ENCODE measurements at places on chromosomes 4 and X.
A peak's percentile ranks its signal among the peaks of the same experiment; 100 is the strongest.

DNA sequence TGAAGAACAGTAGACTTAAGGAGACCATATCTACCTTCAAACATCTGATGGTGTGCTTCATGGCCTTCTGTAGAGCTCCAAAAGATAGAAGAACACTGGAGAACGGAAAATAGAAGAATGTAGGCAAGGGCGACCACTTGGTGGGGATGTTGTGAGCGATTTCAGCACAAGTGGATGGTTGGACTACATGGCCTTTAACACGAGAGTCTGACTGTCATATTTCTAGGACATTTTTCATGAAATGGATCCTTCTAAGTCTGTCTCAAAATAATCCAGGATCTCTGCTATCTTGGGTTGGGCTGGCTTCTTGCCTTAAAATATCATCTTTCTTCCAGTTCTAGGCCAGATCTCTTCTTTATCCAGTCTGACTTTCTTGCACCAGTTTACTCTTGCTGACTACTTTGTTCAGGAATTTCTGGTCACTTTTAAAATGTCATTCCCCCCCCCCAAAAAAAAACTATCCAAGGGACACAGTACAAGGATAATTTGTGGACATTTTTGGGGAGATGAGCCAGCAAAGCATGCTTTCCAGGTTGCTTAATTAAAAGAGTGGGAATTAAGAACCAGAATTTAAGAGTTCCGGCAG lies 1.2 kb upstream of the MID1IP1 start:
- DNase-seq: peak; percentile 42

- DNase-seq: peak; percentile 13
Measured at GRCh38 chr4:25811374-25811690, 51.5 kb downstream of the SEL1L3 start.

GRCh38 chr4:3317656-3318211 lies 24.9 kb downstream of the RGS12 start:
- no peak for DNase-seq

DNA sequence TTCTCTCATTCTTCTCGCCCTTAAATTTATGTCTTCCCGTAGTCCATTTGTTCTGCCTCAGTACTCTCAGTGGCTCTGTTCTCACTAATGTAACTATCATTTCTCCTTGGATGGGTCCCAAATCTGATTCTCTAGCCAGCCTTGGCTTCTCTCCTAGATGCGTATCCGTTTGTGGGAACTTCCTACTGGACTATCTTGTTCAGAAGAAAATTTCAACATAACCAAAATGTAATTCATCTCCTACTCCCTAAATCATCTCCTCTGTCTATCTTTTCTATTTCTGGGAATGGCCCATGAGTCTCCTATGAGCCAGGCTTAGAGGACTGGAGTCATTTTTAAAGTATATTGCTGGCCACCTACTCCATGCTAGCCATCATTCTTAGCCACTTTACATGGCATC lies 4.4 kb upstream of the C4orf36 start:
- DNase-seq: no peak

- no peak for DNase-seq
Measured at GRCh38 chr4:187183346-187183745, 459.7 kb upstream of the FAT1 start.

DNA sequence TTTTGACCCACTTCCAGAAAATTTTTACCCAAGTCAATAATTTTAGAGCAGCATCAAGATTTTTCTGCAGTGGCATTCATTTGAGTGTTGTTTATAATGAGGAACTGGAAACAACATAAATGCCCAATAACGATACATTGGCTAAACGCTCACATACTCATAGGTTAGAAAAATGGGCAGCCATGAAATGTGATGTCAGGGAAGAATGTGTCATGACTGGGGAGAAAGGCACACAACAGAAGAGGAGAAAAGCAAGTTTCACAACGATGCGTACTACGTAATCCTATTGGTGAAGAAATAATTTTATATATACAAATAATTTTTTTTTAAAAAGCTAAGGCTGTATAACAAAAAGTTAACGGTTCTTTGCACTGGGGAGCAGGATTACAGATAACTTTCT lies 33.6 kb upstream of the MAP3K15 start:
- DNase-seq: no peak

DNA sequence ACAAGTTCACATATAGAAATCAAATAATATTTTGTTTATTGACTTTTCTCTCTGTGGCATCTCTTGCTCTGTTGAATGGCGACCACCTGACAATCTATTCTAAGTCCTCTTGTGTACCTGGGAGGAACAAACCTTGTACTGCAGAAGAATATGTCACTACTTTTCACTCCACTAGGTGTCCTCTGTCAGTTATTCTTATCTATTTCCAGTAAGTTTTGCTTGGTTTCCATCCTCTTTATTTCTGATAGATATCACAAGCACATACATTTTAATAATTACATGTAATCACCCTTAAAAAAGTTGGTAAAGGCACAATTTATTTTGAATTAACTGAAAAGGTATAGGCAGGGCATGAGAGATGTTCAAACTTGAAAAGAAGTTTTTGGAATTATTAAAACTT lies 238.4 kb downstream of the SNCA start:
- no peak for DNase-seq

DNA sequence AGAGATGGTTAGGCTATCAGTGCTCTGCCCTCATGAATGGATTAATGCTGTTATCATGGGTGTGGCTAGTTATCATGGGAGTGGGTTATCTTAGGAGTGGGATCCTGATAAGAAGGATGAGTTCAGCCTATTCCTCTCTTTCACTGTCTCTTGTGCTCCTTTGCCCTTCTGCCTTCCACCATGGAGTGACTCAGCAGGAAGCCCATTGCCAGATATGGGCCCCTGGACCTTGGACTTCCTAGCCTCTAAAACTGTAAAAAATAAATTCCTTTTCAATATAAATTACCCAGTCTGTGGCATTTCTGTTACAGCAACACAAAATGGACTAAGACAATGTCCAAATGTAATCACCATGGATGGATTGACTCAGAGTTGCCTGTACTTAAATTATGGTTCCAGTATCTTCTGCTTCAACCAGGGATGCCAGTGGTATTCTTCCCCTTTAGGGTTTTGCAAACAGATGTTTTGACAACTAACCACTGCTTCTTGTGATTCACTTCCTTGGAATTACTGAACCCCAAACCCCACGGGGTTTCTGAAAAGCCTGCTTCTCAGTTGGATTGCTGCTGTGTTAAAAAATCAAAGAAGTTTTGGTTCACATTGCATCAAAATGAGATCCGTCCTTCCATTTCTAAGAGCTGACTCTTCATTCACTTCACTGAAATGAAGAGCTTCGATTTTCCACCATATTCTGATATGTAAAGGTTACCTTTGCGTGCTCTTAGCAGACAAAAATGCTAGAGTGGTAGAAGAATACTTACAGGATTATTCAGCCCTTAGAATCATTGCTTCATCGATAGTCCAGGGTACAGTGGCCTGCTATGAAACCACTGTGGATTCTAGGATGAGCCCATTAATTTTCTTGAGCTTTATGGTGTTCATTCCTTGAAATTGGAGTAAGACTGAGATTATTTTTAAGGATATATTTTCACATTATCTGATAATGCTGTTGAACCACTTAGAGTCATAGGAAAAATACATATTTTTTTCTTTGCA lies 107.7 kb downstream of the FRMPD4 start:
- DNase-seq: no peak

DNA sequence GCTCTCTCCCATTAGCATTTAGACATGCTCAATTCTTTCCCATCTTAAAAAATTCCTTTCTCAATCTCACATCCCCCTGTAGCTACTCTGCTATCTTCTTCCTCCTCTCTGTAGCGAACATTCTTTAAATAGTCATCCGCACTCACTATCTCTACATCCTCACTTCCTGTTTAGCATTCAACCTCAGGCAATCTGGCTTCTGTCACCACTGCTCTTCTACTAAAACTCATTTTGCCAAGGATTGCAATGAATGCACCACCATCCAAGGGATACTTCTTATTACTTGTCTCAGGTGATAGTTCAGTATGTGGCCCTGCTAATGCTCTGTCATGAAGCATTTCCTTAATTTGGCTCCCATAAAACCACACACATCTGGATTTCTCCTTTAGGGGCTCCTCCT lies 10.9 kb upstream of the TET2 start:
- no peak for DNase-seq

DNA sequence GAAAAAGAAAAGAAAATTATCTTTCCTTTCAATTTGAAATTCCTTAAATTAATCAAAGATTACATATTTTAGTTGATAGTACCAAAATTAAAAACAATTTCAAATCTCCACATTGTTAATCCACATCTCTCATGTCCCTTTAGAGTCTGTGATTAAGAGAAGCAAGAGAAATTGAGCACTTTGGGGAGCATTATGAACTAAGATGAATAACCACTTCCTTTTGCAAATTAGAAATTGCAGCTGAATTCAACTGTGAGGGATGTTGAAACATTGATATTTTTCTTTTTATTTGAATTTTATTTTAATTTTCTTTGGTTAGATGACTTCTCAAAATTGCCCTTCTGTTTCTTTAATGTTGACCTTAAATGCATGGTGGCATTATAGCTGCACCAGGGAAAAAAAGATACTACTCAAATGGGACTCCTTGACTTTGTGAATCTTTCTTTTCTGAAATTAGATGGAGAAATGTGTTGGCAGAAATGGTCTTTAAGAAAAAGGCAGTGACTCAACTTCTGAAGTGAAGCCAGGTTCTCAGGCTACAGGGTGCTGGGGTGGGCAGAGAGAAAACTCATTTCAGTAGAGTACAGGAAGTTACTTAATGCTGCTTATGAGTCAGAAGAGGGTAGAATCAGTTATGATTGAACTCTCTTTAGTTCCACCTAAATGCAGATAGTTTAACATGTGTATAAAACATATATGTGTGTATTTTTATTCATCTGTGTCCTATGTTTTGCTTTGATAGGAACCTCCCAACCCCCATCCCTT lies 92.0 kb upstream of the TNIP3 start:
- no peak for DNase-seq

DNA sequence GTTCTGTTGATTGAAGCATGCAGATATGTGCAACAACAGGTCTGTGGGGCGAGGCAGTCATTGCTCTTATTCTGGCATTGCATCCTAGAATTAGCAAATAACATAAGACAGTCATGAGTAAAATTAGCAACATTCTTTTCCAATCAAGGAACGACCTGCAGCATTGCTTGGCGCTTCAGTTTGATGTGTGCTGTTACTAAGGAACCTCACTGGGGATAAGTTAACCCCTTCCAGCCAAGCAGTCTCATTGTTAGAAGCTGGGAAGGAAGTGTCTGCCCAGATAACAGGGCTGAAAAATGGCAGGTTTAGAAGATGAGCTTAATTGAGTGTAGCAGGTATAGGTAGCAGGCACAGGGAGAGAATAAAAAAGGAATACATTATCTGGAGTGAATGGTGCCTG lies 55.4 kb downstream of the RBM46 start:
- DNase-seq: no peak

DNA sequence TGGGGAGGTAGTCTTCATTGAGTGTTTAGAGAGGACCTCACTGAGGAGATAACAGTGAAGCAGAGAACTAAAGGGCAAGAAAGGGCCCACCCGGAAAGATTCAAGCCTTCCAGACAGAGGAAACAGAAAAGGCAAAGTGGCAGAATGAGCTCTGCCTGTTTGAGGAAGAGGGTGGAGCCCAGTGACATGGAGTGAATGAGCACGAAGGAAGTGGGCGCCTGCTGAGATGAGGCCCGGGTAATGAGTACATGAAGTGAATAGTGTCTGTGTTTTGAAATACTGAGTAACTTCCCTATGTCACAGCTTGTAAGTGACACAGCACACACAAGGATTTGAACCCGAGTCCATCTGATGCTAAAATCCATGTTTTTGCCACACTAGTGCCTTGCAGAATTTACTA lies 32.5 kb upstream of the TLR2 start:
- no peak for DNase-seq

- no peak for DNase-seq
Measured at GRCh38 chr4:36206603-36207311, 37.6 kb downstream of the ARAP2 start.

DNA sequence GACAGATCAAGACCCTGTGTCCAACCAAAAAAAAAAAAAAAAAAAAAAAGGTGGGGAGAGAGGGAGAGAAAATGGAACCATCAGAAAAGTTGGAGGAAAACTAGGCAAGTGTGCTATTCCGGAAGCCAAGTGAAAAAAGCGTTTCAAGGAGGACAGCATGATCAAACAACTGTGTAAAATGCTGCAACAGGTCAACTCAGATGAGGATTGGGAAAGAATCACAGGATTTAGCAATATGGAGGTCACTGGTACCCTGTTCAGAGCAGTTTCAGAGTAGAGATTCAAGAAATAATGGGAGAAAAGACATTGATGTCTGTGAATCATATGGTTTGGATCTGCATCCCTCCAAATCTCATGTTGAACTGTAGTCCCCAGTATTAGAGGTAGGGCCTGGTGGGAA lies 47.5 kb downstream of the TIGD4 start:
- no peak for DNase-seq

GRCh38 chr4:7609316-7609715 lies 174.6 kb upstream of the PSAPL1 start:
- no peak for DNase-seq

GRCh38 chrX:41946235-41946634 lies 22.9 kb upstream of the CASK start:
- no peak for DNase-seq

DNA sequence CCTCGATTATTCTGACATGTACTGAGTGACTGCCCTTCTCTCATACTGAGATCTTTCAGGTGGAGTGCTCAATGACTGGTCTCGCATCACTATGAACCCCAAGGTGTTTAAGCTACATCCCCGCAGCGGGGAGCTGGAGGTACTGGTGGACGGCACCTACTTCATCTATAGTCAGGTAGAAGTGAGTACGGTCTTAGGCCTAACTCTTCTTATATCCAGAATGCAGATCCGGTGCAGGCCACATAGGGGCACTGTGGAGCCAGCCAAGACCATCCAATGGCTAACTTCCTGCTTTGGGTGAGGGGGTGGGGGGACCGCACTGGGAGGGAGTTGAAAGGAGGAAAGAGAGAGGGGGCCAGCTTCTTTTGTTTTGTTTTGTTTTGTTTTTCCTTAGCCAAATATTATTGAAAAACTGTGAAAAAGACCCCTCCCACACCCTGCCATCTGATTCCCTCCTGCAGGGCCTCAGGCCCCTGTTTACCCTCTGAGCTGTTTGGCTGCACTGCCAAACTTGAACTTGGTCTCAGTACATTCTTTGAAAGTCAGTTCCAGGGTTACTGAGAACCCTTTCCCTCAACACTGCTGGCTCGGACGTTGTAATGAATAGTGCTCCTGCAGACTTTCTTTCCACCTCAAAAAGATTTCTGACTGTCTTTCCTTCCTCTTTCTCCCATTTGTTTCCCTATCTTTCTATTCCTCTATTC lies 16.2 kb downstream of the AWAT2 start:
- DNase-seq: peak; percentile 9

Measured in T47D (cell line).